NCI-H345 (cell line): ENCODE measurements at places on chromosomes 7 and 10.

GRCh38 chr10:48503293-48503911 lies 101.5 kb downstream of the ARHGAP22 start:
- no peak for DNase-seq

GRCh38 chr10:91339729-91340128 lies 70.4 kb upstream of the HECTD2 start:
- DNase-seq: no peak

DNA sequence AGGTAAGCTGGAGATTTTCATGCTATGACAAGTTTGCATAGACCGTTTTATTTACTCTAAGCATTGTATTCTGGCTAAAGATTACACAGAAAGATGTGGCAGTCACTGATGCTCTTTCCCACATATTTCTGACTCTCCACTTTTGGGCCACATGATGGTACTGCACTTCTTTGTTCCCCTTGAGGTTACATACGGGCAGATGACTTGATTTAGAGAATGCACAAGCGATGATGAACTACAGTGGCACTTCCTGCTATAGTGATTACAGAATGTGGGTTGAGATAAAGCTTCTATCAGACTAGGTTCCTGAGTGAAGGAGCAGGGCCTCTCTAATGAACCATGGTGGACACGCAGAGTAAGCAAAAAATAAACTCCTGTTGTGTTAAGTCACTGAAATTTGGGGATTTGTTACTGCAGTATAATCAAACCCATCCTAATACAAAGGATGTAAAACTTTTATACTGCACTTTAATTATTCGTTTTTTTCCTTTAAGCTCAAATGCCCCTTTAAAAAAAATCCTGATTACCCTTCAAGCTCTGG lies 177.9 kb downstream of the TAX1BP1 start:
- no peak for DNase-seq

GRCh38 chr7:121041516-121042148 lies 53.1 kb downstream of the CPED1 start:
- no peak for DNase-seq

DNA sequence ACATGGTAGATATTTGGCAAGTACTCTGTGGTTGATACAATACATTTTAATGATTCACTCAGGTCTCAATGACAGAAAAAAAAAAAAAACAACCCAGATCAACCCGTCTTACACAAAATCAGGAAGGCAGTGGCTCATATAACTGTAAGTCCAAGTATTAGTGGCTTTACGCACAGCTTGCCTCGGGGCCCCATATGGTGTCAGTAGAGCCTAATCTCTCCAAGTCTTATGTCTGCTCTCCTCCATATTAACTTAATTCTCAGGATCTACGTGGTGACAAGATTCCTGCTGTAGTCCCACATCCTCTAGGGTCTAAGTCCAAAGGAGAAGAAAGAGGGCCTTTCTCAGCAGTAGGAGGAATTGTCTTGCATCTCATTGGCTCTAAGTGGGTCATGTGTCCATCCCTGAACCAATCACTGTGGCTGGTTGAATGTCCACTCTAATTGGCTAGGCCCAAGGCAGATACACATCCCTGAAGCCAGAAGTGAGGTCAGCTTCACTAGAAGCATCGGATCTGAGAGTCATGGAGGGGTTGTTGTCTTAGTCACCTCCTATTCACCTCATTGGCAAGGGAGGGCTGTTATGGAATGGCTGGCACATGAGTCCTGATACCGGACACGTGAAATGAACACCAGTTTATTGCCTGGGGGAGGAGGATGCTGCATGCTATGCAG lies 20.5 kb upstream of the PLPP4 start:
- no peak for DNase-seq

- peak; percentile 42 for DNase-seq
Observed at GRCh38 chr10:131094527-131095312, 216.8 kb downstream of the TCERG1L start.

GRCh38 chr10:15863733-15864132 lies 3.4 kb upstream of the MINDY3 start:
- DNase-seq: peak; percentile 81

DNA sequence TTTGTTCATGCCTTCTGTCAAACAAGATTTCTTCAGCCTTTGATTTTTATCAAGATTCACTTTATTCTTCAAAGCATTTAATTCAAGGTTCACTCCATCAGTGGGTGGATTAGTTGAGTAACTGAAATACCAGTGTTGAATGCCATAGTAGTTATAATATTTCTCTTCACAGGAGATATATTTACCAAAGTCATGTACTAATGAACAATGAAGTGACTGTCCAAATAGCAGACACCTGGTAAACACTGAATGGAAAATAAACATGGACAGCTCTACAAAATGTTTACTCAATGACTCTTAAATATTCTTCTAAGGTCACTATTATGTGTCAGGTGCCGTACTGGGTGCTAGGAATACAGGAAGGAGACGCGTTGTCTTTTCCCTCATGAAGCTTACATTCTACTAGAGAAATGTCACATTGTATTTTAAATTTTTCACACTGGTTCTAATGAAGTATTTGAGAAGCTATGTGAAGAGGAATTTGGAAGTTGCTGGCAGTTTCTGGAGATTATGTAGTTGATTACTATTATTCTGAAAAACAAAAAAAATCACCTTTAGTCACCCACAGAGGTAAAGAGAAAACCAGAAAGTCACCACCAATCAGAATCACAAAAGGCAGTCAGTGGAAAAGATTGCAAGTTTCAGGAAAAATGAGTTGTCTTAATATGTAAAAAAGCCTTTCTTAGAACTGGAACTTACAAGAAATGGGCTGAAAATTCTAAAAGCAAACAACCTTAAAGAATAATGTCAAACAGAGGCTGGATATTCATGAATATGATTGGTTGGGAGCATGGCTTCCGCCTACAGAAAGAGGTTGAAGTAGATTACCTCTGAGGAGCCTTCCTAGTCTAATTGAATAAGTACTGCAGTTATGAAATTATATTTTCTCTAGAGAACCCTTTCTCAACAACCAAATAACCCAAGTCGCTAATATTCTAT lies 84.5 kb downstream of the RTKN2 start:
- no peak for DNase-seq

DNA sequence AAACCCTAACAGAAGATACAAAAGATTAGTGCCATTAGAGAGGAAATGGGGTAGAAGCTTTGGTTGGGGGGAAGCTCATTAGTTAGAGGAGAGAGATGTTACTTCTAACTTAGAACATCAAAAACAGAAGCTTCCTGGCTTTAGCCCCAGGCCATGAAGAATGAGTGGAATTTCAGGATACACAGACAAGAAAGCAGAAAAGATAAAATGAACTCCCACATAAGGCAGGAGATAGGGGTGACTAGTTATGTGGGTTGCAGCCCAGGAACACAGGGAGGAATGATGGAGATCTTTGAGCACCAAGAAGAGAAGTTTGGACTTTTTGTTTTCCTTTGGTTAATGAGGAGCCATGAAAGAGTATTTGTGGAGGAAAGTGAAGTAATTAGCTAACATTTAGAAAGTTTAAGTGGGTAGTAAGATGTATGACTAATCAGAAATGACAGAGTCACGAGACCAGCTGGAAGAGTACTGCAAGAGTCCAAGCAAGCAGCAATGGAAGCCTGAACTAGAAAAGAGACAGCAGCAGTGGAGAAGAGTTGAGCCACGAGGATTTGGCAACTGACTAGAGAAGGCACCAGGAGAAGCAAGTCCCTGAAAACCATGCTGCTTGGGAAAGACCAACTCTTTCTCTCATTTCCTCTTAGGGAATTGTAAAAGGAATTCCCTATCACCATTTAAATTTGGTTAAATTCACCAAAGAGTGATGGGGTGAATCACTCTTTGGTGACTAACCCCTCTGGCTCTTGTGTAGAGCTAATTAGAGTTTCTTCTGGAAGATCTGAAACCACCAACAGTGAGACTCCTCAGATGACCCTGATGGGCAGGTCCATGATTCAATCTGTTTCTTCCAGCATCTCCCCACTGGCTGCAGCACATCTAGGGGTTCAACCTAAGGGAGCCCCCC lies 131.9 kb downstream of the KCNMA1 start:
- no peak for DNase-seq

GRCh38 chr7:47954231-47954911 lies 6.1 kb upstream of the PKD1L1 start:
- DNase-seq: no peak

DNA sequence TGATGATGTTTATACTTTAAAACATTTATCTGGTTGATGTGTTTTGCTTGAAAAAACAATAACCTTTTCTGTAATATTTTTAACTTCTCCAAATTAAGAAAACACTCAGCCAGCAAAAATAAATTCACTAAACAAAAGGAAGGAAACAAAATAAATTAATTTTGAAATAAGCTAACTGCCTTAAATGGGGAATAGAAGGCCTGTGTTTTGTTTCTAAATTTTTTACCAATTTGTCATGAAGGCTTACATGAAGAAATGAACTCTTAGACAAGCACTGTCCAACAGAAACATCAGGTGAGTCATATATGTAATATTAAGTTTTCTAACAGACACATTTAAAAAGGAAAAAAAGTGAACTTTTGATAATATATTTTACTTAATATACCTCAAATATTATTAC lies 68.5 kb downstream of the LRRN3 start:
- DNase-seq: no peak

- DNase-seq: no peak
Observed at GRCh38 chr10:7085913-7086589, 324.8 kb downstream of the SFMBT2 start.

DNA sequence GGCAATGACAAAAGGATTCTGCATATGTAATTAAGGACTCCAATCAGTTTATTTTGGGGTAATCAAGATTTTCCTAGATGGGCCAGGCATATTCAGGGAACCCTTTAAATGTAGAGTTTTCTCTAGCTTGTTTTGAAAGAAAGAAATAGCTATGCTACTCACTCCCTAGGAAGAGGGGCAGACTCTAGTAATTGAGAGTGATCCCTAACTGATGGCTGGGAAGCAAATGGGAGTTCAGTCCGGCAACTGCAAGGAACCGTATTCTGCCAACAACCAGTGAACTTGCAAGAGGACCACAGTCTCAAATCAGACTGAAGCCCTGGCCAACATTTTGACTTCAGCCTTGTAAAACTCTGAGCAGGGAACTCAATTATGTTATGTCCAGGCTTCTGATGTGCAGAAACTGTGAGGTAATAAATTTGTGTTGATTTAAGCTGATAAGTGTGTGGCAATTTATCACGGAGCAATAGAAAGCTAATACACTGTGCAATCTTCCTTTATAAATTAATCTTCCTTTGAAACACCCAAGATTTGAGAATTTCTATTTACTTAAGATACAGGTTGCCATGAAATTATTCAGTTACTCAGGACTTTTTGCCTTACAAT lies 14.0 kb downstream of the AOAH start:
- DNase-seq: no peak

- DNase-seq: peak; percentile 66
Observed at GRCh38 chr7:128410451-128410753, 620 bp upstream of the IMPDH1 start.

- no peak for DNase-seq
Observed at GRCh38 chr7:50293509-50294179, 10.9 kb upstream of the IKZF1 start.

DNA sequence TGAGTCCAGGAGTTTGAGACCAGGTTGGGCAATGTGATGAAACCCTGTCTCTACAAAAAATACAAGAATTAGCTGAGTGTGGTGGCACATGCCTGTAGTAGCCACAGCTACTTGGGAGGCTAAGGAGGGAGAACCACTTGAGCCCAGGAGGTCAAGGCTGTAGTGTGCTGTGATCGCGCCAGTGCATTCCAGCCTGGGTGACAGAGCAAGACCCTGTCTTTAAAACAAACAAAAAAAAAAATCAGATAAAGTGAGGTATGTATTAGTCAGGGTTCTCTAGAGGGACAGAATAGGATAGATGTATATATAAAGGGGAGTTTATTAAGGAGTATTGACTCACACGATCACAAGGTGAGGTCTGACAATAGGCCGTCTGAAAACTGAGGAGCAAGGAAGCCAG lies 101.5 kb upstream of the GPR26 start:
- DNase-seq: no peak

DNA sequence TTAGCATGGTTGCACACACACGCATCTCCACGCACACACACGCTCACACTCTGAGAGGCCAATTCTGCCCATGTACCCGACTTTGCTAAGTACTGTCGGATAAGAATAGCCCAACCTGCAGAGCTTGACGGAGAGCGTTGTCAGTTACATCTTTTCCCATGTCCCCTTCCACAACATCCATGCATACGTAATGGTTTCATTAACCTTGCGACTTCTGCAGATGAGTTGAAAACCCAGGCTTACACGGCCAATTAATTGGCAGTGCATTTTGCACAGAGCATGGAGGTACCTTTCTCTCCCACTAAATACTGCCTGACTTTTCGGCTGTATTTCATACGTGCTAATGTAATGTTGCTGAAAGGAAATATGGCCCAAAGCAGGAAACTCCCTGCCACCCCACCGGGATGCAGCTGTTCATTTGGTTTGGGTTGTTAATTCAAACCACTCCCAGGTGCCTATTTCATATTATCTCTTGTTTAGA lies 291.2 kb upstream of the HABP2 start:
- no peak for DNase-seq

- DNase-seq: no peak
Observed at GRCh38 chr10:18303851-18304801, 163.9 kb downstream of the CACNB2 start.

DNA sequence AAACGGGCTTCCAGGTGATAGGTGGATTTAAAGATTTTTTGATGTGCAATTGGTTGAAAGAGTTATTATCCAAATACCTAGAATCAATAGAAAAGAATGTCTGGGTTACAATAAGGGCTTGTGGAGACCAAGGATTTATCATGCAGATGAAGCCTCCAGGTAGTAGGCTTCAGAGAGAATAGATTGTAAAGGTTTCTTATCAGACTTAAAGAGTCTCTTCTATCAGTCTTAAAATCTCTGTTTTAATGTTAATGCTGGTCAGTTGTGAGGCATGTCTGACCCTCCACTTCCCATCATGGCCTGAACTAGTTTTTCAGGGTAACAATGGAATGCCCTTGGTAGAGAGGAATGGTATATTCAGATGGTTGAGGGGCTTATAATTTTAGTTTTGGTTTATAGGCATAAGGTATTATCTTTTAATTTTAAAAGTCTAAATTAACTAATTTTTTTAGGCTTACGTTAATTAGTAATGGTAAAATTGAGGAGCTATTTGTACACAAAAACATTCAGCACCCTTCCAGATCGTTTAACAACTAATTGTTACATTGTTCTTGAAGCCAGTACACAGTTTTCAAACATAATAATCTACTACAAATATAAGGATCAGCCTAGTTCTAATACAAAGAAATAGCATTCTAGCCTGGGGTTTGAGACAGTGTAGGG lies 704.2 kb upstream of the MBL2 start:
- no peak for DNase-seq

- no peak for DNase-seq
Observed at GRCh38 chr7:138170959-138171703, 94.9 kb downstream of the AKR1D1 start.
